ENCODE measurements at places on chromosomes 7 and 10.

- no peak for DNase-seq
Measured at GRCh38 chr7:37336259-37336658, 112.4 kb downstream of the ELMO1 start.

- no peak for DNase-seq
Measured at GRCh38 chr10:95517536-95518454, 43.4 kb downstream of the SORBS1 start.

DNA sequence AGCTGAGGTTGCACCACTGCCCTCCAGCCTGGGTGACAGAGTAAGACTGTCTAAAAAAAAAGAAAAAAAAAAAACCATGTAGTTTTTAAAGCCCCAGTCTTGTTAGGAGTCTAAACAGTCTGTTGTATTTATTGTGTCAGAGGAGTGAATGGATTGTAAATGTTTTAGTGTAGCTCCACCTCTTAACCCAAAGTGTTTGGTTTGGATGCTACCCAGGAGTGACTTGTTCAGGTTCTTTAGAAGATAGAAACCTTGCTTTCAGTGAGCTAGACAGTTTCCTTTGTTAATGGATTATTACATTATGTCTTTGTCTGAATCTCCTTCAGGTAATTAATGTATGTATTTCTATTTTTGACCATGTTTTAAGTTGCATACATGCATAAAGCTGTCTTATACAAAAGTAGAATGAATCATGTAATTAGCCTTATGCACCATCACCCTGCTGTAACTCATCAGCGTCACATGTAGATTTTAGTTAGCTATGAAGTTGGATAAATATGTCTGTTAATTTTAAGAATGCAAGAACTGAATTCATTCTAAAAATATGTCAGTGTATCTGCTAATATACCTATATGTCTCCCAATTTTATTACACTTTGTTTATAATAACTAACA lies 97.7 kb downstream of the TAF3 start:
- DNase-seq, result peak; percentile 47

DNA sequence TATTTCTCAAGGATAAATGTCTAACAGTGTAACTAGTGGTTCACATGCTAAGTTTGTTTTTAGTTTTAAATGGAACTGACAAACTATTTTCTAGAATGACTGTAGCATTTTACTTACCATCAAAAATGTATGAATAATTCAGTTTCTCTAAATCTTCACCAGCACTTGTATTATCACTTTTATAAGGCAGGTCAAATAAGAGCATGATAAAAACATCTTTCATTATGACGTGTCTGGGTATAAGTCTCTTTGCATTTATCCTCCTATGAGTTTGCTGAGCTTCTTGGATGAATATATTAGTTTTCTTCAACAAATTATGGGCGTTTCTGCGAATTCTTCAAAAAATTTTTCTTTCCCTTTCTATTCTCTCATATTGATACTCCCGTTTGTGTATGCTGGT lies 19.9 kb downstream of the ZNF33B start:
- DNase-seq, result no peak

GRCh38 chr7:102152672-102153598 lies 133.7 kb upstream of the SH2B2 start:
- DNase-seq, result no peak

GRCh38 chr7:46619723-46620310 lies 698.7 kb upstream of the IGFBP3 start:
- DNase-seq, result no peak

DNA sequence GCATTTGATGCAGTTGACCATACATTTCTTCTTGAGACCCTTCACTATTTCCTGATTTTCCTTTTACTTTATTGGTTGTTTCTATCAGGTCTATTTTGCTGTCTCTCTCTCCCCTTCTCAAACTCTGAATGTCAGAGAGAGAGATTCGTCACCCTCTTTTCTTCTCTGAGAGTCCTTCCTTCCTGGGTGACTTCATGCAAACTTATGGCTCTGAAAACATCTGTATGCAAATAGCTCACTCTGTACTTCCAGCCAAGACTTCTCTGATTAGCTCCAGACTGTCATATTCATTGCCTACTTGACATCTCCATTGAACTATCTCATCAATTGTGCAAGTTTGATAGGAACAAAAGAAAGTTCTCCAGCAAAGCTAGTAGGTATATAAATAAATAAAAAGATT lies 191.7 kb upstream of the KLF6 start:
- no peak for DNase-seq

GRCh38 chr10:31166606-31167005 lies 134.9 kb upstream of the ZNF438 start:
- no peak for DNase-seq

All from NCI-H2029 treated with DMSO at 0.1 percent for 48 hours (cell line).